ENCODE measurements at places on chromosomes 6 and 20.

GRCh38 chr6:153123801-153124200 lies 7.3 kb downstream of the RGS17 start:
- no peak for DNase-seq

DNA sequence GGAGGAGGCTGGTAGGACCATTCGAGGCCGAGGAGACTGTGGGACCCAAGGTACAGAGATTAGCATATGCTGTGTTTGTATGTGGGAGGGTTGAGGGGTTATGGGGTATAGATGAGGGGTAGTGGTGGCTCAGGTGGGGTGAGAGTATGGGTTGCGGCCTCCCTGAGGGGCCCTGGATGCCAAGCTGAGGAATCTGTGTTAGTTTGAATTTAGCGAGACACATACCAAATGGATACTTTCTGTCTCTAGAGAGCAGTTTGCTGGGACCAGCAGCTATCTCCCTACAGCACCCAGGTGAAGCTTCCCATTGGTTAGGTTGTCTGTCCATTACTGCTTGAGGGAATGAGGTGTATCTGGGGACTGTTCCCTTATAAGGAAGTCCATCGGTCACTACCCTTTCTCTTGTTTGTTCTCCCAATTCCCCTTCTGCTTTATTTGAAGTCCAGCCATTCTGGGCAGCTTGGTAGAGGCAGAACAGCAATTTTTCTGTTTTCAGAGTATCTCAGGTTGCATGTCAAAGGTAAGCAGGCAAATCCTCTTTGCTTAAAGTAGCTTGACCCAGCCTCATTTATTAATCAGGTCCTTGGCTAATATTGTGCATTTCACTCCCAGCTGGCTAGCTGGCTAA lies 15.2 kb downstream of the CHMP4B start:
- no peak for DNase-seq

DNA sequence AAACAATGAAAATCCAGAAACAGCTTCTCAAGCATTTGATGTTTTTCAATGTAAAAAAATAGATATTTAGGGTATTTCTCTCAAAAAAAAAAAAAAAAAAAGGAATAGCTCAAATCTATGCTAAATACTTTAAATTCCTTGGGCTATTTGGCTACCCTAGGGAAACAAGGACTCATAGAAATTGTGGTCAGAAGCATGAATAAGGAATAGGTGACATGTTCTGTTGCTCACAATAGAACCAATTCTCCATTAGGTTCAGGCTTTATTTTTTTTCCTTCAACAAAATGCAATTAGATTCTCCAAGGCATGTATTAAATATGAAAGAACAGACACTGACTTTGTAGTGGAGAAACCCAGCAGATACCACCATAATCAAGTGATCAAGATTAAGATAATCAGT lies 904.3 kb upstream of the FLRT3 start:
- no peak for DNase-seq

DNA sequence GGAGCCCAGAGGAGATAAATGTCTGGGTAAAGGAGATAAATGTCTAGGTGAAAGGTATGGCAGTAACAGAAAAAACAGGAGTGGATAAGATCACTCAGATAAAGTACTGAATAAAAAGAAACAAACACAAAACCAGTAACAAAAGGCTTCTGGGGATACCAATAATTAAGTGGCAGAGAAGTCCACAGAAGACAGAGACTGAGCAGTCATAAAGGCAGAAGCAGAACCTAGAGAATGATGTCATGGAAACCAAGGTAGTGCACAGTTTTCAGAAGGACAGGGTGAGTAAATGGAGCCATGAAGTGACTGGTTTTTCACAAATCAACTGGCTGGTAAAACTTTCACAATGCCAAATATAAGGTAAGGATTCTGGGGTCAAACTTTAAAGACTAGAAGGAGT lies 80.9 kb upstream of the PLN start:
- no peak for DNase-seq

- DNase-seq, result no peak
Observed at GRCh38 chr6:139367810-139368351, 6.6 kb downstream of the CITED2 start.

DNA sequence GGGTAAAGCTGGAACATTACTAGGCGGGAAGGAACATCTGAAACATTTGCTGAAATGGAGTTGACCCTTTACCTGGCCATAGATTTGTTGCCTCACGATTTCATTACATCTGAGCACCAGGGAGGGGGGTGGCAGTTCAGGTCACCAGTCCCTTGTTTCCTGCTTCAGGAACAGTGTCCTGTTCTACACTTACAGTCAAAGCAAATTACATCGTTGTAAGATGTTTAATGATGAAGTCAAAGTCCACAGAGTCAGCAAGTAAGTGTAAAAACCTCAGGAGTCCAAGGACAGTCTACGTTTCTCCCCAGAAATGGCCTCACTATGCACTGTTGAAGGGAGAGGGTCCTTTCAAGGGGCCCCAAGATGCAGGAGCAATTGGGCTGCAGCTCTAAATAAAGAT lies 8.9 kb upstream of the MICB start:
- DNase-seq, result no peak

DNA sequence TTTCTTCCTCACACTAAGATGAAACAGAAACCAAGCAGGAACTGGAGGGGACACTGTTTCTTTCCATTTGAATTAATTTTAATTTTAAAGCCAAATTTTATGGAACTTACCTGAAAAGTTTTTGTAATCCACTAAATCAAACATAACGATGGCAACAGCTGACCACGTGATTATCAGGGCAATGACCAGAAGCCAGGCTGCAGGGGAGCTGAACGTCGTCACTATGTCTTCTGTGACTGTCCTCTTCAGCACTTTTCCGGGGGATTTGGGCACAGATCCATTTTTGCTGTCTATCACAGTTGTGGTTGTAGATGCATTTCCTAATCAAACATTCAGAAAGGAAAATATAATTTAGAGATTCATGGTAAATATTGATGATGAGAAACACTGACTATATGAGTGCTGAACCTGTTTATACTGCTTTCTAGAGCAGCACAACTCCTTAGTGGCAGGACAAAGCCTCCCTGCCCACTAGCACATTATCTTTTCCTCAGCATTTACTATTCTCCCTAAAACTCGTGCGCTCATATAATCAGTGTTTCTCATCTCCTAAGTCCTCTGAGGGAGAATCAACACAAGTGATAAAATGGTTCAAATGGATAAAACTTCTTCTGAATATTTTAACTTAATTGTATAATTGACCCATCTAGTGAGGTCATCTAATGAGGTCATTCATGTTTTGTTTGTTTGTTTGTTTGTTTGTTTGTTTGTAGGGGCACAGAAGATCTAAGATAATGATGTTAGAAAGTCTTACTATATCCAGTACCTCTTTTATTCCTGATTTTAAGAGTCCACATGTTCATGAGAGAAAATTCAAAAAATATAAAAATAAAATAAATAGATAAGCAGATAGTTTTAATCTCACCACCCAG lies 65.7 kb downstream of the TRDN start:
- DNase-seq, result no peak

- no peak for DNase-seq
Observed at GRCh38 chr20:56098981-56099500, 93.7 kb upstream of the CBLN4 start.

DNA sequence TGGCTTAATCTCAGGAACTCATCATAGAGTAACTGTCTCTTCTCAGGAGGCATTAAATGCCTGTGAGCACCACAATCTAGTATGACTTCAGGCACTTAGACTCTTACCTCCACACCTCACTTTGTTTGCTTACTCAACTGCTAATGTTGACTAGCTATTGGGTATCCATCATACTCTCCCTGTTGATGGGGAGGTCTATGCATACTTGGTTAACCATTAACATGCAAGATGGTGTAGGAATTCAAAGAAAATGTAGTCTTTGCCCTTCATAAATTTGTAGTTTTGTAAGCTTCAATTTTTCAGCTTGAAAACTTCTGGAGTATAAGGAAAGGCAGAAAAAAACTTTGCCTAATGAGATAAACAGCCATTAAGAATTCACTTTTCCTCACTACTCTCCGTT lies 501.0 kb upstream of the MARCKS start:
- no peak for DNase-seq

DNA sequence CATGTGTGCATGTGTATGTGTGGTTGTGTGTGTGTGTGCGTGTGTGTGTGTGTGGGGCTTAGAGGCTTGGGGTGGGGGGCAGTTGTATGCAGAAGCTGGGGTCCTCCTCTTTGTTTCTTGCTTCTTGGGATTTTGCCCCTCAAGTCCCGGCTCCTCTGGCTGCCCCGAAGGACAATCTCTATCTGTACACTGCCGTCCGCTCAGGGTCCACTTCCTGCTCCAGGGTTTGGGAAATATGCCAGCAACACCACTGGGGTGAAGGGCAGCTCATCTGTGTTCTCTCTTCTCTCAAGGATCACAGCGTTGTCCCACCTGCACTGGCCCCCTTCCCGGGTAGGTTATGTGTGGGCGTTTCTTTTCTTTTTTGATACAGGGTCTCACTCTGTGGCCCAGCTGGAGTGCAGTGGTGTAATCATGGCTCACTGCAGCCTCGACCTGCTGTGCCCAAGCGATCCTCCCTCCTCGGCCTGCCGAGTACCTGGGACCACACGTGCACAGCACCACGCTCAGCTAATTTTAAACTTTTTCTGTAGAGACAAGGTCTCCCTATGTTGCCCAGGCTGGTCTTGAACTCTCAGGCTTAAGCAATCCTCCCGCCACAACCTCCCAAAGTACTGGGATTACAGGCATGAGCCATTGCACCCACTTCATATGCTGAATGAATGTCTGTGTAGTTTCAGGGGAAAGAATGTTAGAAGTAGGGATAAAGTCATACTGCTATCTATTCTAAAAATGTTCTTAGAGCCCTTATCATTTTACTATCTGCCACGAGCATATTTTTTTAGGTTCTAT lies 25.7 kb downstream of the SLC2A4RG start:
- DNase-seq, result no peak

GRCh38 chr20:21710863-21711431 lies 5.5 kb downstream of the PAX1 start:
- no peak for DNase-seq

DNA sequence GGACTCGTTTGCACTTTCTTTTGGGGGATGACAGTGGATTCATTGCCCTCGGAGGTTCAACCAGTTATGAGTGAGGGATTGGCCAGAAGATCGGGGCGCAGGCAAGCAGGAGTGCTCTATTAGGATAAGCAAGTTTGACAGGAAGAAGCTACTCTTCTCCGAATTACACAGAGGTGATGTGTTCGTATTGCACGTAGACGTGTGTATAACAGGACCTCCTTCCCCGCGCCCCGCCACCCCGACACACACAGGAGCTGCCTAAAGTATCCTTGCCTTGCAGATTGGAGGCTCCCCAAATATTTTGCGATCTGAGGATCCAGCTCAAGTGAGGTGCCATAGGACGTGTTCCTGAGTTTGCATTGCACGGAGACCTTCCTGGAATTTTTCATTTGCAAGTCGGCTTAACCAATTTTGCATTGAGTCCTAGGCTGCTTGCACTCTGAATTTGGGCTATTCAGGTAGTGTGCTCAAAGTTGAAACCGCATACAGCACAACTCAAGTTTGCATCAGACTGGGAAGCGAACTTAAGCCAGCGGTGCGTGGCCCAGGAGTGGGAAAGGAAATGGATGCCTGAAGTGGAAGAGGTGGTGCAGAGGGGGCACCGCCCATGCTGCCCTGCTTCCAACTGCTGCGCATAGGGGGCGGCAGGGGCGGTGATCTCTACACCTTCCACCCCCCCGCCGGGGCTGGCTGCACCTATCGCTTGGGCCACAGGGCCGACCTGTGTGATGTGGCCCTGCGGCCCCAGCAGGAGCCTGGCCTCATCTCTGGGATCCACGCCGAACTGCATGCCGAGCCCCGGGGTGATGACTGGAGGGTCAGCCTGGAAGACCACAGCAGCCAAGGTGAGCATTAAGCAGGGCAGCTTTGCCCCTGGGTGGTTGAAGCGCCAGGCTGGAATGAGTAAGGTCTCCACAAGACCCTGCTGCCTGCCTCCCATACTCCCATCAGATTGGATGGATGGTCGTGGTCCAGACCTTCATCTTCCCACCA lies 770 bp downstream of the TCF19 start:
- DNase-seq, result no peak

GRCh38 chr20:58626051-58626450 lies 25.0 kb upstream of the STX16 start:
- no peak for DNase-seq

GRCh38 chr6:168147205-168147738 lies 68.3 kb upstream of the FRMD1 start:
- no peak for DNase-seq

GRCh38 chr6:6806844-6807518 lies 218.5 kb downstream of the LY86 start:
- no peak for DNase-seq

- DNase-seq, result no peak
Observed at GRCh38 chr6:21220271-21220987, 373.1 kb upstream of the SOX4 start.

DNA sequence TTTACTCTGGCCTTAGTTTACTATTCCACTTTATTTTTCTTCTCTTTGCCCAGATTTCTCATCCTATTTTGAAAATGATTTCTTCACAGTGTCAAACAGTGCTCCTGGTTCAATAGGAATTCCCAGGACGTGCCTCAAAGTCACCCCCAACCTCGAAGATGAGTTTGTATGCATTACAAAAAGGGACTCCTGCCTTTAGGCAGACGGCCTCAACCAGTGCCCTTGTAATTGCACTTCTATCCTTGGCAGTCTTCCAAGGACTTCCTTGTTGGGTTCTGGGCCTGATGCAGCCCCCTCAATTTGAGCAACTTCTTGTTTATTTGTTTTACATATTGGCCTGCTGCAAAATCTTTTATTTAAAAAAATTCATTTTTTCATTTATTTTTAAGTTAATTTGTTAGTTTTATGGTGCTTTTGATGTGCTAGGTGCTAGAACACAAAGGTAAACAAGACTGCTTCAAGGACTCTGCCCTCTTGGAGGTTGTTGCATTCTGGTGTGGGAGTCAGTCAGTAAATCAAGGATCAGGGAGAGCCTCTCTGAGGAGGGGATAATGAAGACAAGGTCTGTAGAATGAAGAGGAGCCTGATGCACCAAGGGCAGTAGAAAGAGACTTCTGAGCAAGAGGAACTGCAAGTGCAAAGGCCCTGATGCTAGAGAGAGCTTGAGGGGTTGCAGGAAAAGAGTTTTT lies 181.5 kb upstream of the LAMP5 start:
- DNase-seq, result no peak

DNA sequence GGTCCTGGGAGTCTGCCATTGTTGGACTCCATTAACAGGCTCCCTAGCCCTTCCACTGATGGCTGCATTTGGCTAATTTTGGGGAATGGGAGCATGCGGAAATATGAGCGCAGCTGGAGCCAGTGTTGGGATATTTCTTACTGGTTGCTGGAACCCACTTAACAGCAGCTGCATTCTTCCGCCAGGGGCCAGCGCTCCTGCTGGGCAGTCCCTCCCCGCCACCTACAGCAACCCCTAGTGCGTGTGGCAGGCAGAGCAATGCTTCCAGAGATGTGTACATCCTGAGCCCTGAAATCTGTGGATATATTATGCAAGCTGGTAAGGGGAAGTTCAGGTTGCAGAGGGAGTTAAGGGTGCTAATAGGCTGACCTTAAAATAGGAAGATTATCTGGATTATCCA lies 16.4 kb downstream of the CST8 start:
- DNase-seq, result no peak

All from activated CD4-positive, CD25-positive, alpha-beta regulatory T cell (primary cell).